ENCODE measurements at places on chromosomes 12 and 14.

DNA sequence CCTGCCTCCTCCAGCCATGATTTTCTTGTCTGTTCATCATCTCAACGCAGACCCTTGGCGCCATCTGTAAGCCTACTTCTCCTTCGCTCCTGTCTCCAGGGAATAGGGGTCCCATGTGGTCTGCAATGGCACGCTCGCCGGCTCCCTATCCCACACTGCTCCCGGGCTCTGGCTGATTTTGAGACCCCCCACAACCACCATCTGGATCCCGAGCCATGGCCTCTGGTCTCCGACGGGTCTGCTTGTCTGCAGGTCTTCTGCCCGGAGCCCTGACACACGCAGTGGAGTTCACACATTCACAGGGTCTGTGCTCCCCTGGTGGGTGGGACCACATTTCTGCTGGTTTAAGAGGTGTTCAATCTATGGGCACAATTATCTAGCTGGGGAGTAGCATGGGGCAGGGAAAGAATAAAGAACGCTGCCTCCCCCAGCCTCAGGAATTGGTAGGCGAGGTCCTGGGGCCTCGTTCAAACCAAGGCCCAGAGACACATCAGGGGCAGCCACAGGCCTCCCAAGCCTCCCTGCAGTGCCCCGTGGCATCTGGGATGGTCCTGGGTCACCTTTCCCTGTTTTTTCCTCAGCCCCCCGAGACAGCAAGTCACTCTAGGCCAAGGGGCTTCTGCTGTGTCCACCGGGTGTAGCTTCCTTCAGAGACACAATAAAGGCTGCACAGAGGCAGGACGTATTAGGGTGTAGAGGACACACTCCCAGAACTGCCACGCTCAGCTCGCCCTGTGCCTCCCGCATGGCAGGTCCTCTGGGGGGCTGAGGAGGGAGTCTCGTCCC, 21.5 kb downstream of the FZD10 start:
- no peak for DNase-seq

- DNase-seq, result no peak
These were observed 28.3 kb upstream of the CMKLR1 start for GRCh38 chr12:108367436-108367835.

- no peak for DNase-seq
These were observed 11.5 kb downstream of the DHRS2 start for GRCh38 chr14:23647619-23648018.

- DNase-seq, result no peak
These were observed 38.4 kb downstream of the IFNG start for GRCh38 chr12:68121143-68121542.

DNA sequence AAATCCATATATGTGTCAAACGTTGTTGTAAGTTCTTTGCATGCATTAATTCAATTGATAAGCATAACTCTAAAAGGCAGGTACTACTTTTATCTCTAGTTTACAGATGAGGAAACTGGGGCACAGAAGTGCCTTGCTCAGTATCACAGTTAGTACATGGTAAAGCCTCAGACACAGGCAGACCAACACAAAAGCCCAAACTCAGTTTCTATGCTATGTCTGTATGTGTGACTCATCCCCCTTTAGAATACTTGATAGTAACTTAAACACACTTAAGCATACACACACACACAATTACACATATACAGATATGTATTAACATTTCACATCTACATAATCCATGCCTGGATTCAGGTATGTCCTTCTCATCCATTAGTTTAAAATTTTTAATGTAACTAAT, 88.0 kb downstream of the EPS8 start:
- DNase-seq, result no peak

DNA sequence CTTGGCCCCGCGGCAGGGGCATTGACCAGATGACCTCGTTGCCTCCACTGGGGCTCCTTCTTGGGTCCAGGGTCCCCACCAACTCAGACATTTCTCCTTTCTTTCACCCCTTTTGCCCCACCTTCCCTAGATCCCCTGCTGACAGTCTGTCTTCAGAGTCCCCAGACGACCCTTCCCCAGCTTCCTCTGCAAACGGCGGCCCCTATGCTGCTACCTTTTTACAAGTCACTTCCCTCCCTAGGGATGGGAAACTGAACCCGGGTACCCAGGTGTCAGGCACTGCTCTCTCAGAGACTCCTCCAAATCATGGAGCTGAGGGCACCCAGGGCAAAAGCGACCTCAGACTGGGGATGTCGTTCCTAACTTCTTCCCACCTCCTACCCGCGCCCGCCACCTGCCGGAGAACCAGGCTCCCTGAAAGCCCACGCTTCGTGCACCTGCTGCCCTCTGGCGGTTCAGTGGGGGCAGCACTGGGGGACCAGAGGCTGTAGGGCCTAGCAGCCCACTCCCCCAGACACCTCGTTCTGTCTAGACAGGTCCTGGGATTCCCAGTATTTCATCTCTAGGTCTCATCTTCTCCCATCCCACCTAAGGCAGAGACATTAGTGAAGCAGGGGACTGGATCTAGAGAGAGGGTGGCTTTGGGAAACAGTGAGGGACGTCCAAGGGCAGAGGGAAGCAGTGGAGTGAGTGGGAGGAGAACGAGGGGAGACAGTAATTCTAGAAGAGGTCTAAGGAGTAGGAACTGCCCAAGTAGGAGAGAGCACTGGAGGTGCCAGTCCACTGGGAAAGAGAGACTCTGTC, 4.9 kb downstream of the ZNF385A start:
- peak; percentile 62 for DNase-seq

GRCh38 chr14:75342762-75343599, 64.4 kb downstream of the FOS start:
- DNase-seq, result peak; percentile 19

GRCh38 chr12:2101359-2101758, 48.6 kb downstream of the CACNA1C start:
- no peak for DNase-seq

DNA sequence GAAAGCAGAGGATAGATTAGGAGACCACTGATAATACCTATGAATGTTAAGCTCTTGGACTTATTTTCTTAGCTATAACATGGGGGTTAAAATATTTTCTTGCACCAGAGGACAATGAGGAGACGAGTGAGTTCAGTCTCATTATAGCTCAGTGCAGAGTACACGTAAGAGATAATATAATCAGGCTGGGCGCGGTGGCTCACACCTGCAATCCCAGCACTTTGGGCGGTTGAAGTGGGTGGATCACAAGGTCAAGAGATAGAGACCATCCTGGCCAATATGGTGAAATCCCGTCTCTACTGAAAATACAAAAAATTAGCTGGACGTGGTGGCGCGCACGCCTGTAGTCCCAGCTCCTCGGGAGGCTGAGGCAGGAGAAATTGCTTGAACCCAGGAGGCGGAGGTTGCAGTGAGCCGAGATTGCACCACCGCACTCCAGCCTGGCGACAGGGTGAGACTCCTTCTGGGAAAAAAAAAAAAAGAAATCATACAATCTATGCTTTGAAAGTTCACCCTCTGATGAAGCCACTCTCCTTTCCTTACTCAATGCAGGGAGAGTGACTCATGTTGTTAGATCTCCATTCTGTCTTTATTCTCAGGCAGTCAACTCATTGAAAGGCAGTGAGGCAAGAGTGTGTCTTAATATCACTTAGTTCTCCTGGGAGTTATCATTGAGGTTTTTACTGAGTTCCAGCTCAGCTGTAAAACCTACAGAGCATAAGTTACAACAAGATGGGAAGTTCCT, 134.2 kb downstream of the SYNE2 start:
- DNase-seq, result no peak

DNA sequence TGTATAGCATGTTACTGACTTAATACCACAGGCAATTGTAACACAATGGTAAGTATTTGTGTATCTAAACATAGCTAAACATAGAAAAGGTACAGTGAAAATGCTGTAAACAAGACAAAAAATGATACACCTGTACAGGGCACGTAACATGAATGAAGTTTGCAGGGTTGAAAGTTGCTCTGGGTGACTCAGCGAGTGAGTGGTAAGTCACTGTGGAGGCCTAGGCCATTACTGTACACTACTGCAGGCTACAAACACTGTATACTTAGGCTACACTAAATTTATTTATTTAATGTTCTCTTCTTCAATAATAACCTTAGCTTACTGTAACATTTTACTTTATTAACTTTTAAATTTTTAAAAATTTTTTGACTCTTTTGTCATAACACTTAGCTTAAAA, 158.4 kb downstream of the IPO8 start:
- DNase-seq, result no peak
